ENCODE measurements at places on chromosomes 3 and 15.

DNA sequence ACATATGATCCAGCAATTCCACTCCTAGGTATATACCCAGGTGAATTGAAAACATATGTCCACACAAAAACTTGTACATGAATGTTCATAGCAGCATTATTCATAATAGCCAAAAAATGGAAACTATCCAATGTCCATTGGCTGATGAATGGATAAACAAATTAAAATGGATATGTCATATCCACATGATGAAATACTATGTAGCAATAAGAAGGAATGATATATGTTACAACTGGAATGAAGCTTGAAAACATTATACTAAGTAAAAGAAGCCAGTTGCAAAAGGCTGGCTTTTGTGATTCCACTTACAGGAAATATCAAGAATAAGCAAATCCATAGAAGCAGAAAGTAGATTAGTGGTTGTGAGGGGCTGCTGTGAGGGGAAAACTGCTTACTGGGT is 33.7 kb downstream of the BNC1 start:
- no peak for DNase-seq

GRCh38 chr3:28066020-28066419 is 175.4 kb upstream of the CMC1 start:
- DNase-seq = no peak

DNA sequence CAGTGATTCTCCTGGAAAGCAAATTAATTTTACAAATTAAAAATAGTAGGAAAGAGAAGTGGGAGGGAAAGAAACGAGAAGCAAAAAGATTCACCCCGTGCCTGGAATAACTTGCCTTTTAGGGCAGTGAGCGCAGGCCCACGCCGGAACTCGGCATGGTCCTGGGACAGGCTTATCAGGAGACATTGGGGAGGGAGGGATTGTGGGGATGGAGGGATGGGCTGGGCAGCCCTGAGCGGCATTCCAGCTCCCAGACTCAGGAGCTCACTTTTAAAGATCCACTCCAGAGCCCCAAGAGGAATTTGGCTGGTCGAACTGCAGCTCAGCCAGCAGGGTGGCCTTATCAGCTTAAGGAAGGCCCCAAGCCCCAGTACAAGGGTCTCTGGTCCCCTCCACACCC is 117.9 kb downstream of the ADCY5 start:
- DNase-seq = no peak

- no peak for DNase-seq
These were observed 118.3 kb downstream of the OSBPL10 start for GRCh38 chr3:31862666-31863279.

- no peak for DNase-seq
These were observed 239.2 kb downstream of the PDZRN3 start for GRCh38 chr3:73385568-73385967.

- no peak for DNase-seq
These were observed 116.1 kb downstream of the ANP32A start for GRCh38 chr15:68704496-68705021.

DNA sequence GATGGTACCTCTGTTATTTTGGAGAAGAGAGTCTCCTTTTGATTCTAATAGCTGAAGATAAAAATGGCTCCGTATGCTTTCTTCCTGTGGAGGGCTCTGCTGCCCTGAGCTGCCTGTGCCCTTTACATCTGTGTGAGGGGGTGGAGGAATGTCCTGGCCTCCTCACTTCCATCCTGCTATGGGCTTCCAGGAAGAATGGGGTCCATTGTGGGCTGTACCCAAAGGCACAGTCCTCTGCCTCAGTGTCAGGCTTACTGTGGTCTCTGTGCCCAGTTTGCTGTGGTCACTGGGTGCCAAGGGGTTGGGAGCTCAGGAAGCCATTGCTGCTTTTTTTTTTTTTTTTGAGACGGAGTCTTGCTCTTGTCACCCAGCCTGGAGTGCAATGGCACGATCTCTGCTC is 14.4 kb downstream of the DAG1 start:
- no peak for DNase-seq

- DNase-seq = no peak
These were observed 856 bp downstream of the TMEM40 start for GRCh38 chr3:12758025-12758781.

DNA sequence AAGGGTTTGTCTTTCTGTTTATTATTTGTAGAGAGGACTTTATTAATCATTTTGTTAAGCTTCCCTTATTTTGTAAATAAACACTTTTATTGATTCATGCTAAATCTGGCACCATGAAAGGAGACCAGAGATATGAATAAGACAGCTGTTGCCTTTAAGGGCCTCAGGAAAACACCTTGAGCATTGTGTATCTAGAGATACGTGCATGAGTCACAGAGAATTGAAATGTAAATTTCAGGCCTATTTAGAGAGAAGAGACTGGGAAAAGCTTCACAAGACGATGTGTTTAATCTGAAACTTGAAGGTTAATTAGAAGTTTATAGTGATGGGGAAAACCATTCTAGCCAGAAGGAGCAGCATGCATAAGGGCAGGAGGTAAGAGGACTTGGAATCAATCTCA is 28.6 kb upstream of the UTS2B start:
- no peak for DNase-seq

DNA sequence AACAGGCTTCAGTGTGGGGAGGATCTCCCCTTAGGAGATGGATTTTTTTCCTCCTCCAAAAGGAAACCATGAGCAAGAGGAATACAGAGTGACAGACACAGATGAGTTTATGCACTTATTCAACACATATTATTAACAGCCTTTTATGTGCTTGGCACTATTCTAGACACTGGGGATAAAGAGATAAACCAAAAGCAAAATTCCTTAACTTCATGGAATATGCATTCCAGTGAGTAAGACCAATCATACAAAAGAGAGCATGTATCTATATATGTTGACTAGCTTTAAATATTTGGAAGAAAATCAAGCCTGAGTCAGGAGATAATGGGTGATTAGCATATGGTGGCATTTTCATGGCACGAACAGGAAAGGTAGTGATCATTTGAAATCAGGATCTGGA is 284.4 kb upstream of the RASGRP1 start:
- no peak for DNase-seq

DNA sequence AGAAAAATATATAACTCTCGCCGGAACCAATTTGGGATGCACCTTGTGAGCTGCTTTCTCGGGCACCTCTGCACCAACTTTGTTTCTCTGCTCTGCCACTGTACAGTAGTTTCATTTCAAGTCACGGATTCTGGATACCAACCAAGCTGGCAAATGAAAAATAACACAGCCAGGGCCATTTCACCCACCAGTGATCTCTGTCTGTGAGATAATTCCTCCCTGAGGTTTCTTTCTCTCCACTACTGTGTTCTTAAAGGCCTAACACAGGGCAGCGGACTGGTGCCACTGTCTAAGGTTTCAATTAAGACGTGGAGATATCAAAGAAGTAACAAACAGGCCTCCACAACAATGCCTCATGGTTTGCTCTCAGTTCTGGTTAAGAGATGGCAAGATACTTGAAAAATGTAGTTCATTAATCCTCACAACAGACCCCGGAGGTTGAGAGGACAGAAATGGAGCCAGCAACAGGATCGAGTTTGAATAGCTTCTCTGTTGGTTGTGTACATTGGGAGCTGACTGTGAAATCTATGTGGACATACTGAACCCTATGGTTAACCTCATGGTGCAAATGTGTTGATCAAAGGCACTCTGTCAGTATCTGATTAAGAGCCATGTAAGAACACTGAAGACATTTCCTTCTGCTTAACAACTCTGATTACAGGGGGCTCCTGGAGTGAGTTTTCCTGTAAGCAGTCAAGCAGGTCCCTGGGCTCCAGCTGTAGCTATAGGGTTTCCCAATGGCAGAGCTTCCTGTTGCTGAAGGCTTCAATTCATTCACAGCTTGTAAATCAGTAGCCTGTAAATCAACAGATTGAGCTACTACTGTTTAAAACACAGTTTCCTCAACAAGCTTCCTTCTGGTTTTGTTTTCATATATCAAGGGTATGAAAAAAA is 470.5 kb downstream of the EPHA3 start:
- no peak for DNase-seq

DNA sequence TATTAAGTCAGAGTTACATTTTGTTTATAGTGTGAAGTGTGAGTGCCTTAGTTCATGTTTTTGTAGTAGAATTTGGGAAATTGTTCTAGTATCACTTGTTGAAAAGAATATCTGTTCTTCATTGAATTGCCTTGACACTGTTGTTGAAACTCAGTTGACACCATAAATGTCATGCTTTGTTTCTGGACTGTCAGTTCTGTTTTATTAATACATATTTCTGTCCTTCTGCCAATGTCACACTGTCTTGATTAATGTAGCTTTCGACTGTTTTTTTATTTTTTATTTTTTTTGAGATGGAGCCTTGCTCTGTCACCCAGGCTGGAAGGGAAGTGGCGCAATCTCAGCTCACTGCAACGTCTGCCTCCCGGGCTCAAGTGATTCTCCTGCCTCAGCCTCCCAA is 59.1 kb downstream of the CHD2 start:
- DNase-seq = no peak

GRCh38 chr3:188174317-188175044 is 20.5 kb downstream of the LPP start:
- no peak for DNase-seq

DNA sequence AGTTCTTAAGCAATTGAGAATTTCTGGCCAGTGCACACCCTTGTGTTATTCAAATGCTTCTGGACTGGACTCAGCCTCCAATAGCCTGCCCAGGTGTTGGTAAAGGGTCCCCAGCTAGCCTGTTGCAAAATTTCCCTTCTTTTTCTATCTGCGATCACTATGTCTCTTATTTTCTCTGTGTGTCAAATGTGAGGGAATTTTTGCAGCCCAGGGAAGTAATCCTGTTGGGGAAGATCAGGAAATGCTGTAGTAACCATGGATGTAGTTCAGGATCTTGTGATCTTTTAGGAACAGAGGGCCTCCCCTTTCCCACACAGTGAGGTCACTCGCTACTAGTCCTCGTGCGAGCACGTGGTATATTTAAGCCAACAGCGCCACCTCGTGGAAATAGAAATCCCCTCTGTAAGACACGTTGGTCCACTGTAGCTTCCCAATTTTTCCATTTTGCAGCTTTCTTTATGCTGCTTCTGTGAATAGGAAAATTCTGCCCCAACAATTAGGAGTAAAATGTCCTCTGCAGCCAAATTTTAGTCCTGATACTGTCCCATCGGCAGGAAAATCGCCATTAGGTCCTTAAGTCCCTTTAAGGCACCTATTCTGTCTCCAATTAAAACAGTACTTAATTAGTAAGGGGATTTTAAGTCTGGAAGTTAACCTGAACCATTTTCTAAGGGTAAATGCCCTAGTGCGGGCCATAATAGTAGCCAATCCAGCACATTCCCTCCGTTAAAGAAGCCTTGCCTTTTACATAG is 4.0 kb upstream of the SMCO1 start:
- no peak for DNase-seq

GRCh38 chr3:149706905-149707304 is 45.4 kb downstream of the COMMD2 start:
- DNase-seq = no peak

- no peak for DNase-seq
These were observed 7.4 kb upstream of the GSK3B start for GRCh38 chr3:120101624-120102023.

- DNase-seq = no peak
These were observed 53.4 kb downstream of the GBE1 start for GRCh38 chr3:81707996-81708395.

- DNase-seq = no peak
These were observed 32.5 kb downstream of the BCL2L10 start for GRCh38 chr15:52080031-52080430.

DNA sequence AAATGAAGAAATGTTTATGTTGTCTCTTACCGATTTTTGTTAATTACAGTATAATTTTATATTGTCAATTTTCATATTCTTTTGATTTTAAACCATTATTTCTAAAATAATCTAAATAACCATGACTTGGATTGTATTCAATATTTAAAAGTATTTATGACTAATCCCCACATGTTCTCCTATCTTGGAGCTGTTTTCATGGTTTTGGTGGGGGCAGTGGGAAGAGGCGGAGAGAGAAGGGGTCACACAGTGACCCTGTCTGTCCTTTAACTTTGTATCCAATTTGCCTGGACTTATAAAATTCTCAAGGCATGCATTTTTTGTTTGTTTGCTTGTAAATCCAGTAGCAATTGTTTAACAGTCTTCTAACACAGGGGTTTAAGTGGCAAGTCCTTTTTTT is 407.4 kb downstream of the NTRK3 start:
- DNase-seq = no peak

- no peak for DNase-seq
These were observed 79.2 kb downstream of the IL1RAP start for GRCh38 chr3:190593075-190593474.

GRCh38 chr3:188126934-188127333 is 27.0 kb upstream of the LPP start:
- DNase-seq = no peak

DNA sequence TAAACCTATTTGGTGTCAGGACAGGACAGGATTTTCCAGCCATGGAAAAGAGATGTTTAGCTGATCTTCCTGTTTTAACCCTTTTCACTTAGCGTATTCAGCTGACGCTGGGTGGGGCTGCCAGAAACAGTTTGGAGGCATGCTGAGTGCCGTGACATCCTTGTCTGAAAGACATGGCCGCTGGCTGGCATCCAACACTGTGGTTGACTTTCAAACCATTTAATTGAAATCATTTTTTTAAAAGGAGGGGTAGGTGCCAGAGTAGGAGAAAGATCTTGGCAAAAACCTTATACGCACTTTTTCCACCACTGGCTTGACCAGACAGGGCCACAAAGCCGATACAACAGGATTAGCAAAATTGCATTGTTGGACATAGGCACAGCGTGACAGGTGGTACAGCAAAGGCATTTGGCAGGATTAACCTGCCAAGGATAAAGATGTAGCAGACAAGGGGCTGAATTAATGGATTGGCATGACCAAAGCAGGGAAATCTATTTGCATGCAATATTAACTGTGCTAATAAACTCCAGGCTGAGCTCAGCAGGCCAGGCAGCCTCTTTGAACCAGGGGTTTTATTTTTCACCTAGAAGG is 131.8 kb upstream of the TOPAZ1 start:
- no peak for DNase-seq

DNA sequence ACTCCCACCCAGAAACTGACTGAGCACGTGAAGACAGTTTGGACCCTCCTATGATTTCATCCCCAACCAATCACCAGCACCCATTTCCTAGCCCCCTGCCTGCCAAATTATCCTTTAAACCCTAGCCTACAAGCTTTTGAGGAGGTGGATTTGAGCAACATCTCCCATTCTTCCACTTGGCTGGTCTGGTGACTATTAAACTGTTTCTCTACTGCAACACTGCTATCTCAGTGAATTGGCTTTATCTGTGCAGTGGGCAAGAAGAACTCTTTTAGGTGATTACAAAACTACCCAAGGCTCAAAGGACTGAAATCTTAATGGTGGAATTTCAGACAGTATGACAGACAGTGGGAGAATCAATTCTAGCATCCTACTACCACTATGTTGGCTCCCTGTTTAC is 57.6 kb downstream of the FOXB1 start:
- DNase-seq = no peak

DNA sequence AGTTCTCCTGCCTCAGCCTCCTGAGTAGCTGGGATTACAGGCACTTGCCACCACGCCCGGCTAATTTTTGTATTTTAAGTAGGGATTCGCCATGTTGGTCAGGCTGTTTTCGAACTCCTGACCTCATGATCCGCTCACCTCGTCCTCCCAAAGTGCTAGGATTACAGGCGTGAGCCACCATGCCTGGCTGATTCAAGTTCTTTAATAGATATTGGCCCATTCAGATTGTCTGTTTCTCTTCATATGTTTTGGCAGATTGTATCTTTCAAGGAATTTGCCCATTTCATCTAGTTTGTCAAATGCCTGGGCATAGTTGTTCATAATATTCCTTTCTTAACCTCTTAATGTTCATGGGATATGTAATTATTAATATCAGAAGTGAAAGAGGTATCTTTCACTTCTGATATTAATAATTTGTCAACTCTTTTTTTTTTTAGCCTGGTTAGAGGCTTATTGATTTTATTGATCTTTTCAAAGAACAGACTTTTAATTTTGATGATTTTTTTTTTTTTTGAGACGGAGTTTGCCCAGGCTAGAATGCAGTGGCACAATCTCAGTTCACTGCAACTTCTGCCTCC is 40.2 kb upstream of the ZFAND6 start:
- DNase-seq = no peak

Measured in cortex of kidney (tissue), 1 donor.